ENCODE measurements at places on chromosomes 16 and 17.

- no peak for DNase-seq
Observed at GRCh38 chr17:29214215-29215146, 32.2 kb upstream of the CRYBA1 start.

DNA sequence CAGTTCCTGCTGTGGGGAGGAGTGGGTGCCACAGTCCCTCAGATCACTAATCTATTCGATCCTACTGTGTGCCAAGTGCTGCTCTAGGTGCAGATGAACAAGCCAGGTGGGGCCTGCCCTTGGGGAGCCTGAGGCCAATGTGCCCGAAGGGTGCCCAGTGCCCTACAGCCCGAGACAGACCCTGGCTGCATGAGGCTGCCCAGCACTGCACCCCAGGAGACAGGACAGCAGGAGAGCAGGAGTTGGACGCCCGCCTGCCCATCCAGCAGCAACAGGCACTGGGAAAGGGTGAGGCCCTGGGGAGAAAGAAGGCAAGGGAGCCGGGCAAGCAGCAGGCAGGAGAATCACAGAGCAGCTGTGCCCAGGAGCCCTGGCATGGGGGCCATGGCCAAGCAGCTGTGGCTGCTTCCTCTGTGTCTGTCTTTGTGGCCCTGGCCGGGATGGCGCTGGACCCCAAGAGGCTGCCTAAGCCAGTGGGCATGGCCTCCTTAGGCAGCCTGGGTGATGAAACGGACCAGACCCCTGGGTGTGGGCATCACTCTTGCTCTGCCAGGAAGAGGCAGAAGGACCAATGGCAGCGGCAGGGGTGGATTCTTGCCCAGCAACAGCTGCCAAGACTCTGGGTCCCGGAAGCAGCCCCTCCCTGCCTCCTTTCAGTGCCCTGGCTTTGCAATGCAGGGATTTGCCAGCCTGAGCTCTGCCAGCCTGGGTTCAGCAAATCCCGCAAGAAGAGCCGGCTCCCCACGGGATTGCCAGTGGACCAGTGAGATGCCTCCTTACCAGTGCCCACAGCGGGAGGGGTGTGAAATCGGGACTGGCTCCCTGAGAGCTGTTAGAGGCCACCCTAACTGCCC lies 179.6 kb upstream of the TNRC6C start:
- no peak for DNase-seq

GRCh38 chr16:23863511-23864422 lies 28.0 kb downstream of the PRKCB start:
- no peak for DNase-seq

DNA sequence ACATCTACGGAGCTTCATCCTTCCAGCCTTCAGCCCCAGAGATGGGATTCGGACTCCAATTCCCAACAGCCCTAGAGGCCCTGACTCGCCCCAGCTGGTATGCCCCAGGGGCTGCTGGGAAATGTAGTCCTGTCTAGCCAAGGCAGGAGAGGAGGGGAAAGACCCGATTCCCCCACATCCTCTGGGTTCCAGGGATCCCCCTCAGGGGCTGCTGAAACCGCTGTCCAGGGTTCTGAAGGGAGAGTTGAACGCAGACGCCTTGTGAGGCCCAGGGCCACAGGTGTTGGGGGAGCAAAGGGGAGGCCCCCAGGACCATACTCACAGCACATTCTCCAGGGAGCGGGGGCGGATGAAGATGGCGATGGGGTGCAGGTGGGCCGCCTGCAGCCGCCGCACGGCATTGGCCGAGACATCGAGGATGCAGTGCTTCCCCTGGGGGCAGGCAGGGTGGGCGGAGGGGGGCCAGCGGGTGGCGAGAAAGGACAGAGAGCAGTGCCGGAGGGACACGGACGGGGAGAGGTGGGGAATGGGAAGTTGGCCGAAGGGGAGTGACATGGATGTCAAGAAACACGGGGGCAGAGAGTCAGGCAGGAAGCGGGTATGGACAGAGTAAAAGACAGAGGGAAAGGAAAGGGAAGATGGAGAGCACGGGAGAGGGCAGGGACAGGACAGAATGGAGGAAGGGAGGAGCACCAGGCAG lies 12.6 kb upstream of the ASGR1 start:
- no peak for DNase-seq

DNA sequence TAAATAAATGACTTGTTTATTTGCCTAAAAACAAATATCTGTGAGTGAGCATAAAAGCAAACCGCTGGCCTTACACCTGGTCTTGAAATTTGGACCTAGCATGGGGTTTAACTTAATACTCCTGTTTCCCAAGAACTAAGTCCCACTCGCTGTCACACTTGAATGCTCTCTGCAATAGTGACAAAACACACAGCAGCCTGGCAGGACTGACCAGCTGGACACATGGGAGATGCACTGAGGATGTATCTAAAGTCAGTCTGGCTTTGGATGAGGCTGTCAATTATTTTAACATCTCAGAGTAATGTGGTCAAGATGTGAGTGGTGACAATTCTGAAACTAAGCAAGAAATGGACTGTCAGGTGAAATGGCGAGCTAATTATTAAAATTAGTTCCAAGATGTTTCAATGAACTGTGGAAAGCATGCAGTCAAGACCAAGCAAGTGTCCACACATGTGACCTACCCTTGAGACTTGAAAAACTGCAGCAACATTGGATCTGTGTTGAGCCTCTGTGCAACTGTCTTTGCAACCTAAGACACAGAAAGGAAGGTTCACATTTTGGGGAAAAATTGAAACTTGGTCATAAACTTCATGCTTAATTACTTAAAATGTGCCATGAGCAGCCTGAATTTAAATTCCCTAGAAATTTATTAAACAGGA lies 16.6 kb downstream of the LITAFD start:
- no peak for DNase-seq

GRCh38 chr16:2002406-2003230 lies 7.0 kb downstream of the ZNF598 start:
- DNase-seq = no peak

DNA sequence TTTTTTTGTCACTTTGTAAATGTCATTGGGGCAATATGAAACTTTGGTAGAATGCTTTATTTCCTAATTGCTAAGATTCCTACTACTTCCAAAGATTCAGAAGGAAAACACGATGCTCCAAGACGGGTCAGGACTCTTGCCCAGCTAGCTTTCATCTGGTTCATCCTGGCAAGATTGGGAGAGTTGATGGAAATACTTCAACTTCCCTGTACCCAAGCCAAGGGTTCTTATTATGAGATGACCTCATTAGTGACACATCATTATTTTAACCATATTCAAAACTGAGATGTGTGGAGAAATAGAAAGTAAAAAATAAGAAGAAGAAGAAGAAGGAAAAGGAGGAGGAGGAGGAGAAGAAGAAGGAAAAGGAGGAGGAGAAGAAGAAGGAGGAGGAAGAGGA lies 25.6 kb downstream of the SOX9 start:
- no peak for DNase-seq

GRCh38 chr17:49439305-49439672 lies 24.6 kb upstream of the PHB1 start:
- no peak for DNase-seq

DNA sequence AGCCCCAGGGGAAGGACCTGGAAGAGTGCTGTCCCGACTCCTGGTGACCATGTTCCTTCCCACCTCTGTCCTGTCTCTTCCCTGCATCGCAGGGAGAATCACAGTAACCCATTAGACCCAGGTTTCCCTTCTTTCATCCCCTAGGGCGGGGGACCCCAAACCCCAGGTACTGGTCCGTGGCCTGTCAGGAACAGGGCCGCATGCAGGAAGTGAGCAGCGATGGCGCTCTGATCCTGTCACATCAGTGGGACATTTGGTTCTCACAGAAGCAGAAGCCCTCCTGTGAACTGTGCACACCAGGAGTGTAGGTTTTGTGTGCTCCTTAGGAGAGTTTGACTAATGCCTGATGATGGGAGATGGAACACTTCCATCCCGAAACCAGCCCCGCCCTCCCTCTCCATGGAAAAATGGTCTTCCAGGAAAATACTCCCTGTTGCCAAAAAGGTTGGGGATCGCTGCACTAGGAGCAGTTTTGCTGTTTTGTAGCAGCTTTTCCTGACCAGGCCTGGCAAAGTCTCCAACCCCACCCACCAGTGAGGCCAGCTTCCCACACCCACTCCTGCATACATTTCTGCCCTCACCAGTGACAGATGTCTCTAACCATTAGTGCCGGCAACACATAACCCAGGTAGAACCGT lies 10.5 kb downstream of the MNT start:
- DNase-seq = no peak

DNA sequence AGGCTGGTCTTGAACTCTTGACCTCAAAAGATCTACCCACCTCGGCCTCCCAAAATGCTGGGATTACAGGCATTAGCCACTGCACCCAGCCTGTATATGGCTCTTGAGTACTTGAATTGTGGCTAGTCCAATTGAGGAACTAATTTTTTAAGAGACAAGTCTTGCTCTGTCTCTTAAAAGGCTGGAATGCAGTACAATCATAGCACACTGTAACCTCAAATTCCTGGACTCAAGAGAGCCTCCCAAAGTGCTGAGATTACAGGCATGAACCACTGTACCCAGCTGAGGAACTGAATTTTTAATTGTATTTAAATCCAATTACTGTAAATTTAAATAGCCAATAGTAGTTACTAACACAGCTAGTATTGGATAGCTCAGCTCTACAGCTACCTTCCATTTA lies 50.6 kb downstream of the MED13 start:
- no peak for DNase-seq

DNA sequence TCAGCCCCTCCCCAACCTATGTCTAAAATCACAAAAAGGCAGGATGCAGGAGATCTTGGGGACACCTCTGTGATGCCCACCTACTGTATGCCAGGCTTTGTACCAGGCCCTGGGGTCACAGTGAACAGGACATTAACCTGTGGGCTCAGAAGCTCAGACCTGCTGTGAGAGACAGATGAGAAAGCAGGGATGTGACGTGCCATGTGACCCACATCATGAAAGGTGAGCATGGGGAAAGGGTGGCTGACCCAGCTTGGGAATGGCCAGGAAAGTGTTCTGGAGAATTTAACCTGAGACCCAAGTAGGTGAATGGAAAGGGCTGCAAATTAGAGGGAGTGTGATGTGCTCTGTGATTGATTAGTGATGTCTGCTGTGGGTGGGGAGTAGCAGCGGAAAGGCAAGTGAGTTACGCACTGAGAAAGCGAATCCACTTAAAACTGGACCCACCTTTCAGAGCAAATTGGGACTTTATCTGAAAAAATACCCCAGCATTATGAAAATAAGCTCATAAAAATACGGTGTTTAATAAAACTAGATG lies 132.2 kb downstream of the IRF8 start:
- DNase-seq = no peak

GRCh38 chr17:57898487-57899311 lies 48.9 kb upstream of the MRPS23 start:
- DNase-seq = no peak

GRCh38 chr17:70355185-70355584 lies 185.9 kb downstream of the KCNJ2 start:
- DNase-seq = no peak

- no peak for DNase-seq
Observed at GRCh38 chr16:90053902-90054500, 23.1 kb downstream of the PRDM7 start.

DNA sequence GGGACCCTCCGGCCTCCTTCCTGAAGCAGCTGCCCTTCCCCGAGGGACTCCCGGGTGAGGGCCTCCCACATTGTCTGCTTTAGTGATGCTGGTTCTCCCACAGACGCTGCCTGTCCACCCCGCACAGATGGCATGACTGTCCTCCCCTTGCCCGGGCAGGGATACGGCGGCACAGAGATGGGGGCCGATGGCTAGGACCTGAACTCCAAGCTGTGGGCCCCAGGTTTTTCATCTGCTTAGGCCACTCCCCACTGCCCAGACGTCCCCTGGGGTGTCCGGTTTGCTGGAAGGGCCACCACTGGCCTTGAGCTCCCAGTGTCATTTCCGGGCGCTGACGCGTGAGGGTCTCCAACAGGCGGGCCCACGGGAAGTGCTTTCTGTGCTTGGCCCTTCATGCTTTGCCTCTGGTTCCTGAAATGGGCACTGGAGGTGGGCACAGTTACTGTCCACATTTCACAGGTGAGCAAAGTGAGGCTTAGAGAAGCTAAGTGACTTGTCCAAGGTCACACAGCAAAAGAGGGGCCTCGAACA lies 87.4 kb upstream of the CBX4 start:
- no peak for DNase-seq

GRCh38 chr17:76417499-76418143 lies 33.2 kb downstream of the SPHK1 start:
- DNase-seq = no peak

- no peak for DNase-seq
Observed at GRCh38 chr17:57294629-57295501, 38.5 kb downstream of the MSI2 start.

- peak; percentile 27 for DNase-seq
Observed at GRCh38 chr17:48626245-48627117, at the start of gene HOXB9. Gene HOXB9, minus strand, starts transcription at chr17:48626358. Its CDS starts 89 bp downstream, at chr17:48626269.

GRCh38 chr17:58531122-58531521 lies 16.7 kb upstream of the MTMR4 start:
- no peak for DNase-seq

DNA sequence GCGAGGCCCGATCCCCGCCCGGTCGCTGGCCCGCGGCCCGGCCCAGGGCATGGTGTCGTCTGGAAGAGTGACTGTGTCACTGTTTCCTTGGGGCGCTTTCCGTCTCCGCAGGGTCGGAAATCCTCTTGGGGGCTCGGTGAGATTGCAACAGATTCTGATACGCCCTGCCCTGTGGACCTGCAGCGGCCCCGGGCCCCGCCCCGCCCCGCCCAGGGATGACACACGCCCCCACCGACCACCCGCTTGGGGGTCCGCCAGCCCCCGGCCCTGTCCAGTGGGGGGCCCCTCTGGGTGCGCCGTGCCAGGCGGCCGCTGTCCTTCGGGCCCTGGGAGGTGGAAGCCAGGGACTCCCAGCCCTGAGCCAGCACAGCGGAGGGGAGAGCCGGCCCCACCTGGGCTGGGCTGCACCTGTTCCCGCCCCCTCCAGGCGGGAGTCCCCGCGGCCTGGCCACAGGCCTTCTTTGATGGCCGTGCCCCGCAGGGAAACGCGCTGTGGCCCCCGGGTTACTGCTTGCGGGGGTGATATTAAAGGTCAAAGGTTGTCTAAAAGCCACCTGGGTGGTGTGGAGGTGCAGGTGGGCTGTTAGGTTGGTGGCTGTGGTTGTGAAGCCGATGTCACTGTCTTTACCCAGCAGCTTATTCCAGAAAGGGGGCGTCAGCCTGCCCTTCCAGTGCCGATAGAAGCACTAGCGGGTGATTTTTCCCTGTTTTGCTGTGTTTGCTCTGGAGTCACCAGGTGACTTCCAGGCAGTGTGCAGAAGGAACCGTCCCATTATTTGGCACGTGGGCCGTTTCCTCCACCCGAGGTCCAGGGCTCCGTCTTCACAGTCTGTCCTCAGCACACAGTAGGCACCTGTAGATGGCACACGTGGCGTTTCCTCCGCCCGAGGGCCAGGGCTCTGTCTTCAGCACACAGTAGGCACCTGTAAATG lies 752 bp downstream of the TBC1D24 start:
- no peak for DNase-seq

GRCh38 chr17:51707216-51707615 lies 446.9 kb downstream of the UTP18 start:
- no peak for DNase-seq
